ENCODE measurements at places on chromosomes 1 and 21. TPM values are rescaled to one million over a fixed set of nuclear protein-coding genes. Genes with fewer than 3 reads are reported as not detected.

The SAMSN1 gene
- total RNA-seq = 101 TPM

The C8B gene
- total RNA-seq = not detected

The WDR64 gene
- not detected for total RNA-seq

The F13B gene
- not detected for total RNA-seq

The REN gene
- total RNA-seq = not detected

The PRKACB gene
- total RNA-seq = 148 TPM

The RASSF5 gene
- 231 TPM for total RNA-seq

- no peak for DNase-seq
These were observed 215.5 kb downstream of the RWDD3 start for GRCh38 chr1:95449516-95449915.

DNA sequence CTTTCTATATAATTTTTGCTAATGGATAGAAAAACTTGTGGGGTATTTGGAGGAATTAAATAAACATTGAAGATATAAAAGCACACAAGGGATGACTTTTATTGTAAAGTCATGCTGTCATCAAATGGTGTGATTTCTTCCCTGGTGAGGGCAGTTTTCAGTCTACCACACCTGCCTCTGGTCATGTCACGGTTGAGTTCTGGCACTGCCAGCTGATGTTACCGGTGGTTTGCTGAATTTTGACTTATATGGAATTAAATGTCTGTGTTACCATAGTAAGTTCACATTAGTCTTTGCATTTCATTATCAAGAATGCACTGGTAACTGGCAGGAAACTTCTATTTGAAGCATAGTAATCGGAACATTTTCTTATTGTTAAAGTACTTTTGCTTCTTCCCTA, 13.4 kb downstream of the S1PR1 start:
- no peak for DNase-seq

DNA sequence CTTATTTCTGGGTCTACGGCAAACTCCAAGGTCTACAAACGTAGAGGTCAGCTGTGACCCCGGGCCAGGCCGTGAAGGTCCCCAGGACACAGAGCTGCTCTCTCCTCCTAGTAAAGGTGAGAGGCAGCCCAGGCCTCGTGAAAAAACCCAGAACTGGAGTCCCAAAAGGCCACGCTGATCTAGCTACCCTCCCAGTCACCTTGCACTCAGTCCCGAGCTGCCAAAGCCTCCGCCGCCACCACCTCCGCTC, 125 bp downstream of the ATP5PF start:
- no peak for DNase-seq

DNA sequence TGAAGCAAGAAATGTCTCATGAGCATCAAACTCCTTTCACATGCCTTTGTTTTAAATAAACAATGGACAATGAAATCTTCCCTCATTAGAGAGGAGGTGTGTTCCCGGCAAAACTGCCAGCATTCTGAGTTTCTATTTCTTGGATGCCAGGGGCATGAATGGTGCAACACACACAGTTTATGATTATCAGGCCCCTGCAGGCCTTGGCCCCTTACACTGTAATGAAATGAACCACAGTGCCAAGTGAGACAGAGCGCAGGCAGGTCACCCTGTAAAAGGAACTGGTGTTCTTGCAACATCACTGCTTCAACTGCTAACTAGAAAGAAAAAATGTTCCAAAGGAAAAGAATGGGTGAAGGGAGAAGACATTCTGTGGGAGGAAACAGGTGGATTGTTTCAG, 3.8 kb upstream of the PIGC start:
- DNase-seq = no peak

DNA sequence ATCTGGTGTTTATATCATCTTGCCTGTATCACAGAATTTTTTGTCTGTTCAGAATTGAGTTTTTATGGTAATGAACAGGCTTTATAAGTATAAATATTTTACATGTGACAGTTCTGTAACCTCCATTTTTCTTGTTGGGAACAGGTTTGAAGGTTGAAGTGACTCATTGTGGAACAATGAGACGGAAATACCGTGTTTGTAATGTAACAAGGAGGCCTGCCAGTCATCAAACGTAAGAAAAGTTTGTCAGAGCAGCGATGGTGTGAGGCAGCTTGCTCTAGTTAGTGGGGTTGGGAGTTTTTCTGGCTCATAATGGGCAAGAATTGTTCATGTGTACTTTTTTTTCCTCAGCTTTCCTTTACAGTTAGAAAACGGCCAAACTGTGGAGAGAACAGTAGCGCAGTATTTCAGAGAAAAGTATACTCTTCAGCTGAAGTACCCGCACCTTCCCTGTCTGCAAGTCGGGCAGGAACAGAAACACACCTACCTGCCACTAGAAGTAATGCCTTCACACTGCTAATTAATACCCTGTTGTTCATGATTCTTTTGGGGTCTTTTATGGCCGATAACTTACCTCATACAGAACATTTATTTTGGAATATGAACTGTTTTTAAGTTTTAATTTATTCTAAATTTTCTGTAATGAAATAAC, 75.2 kb upstream of the TEKT2 start:
- DNase-seq = no peak

DNA sequence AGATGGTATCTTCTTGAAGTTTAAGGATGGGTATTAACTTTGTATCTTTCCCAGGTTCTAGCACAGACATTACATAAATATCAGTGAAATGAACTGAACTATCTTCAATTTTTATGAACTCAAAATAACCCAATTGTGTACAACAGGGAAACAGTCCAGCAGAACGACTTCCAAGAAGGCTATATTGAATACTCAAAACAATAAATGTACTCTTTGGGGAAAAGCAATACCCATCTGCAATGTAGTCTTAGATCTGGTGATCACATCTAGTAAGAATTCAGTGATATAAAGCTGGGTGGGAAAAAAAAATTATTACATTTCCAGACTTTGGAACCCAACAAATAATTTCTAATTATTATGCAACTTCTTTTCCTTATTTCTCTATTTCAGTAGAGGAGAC, 33.1 kb upstream of the GORAB start:
- no peak for DNase-seq

DNA sequence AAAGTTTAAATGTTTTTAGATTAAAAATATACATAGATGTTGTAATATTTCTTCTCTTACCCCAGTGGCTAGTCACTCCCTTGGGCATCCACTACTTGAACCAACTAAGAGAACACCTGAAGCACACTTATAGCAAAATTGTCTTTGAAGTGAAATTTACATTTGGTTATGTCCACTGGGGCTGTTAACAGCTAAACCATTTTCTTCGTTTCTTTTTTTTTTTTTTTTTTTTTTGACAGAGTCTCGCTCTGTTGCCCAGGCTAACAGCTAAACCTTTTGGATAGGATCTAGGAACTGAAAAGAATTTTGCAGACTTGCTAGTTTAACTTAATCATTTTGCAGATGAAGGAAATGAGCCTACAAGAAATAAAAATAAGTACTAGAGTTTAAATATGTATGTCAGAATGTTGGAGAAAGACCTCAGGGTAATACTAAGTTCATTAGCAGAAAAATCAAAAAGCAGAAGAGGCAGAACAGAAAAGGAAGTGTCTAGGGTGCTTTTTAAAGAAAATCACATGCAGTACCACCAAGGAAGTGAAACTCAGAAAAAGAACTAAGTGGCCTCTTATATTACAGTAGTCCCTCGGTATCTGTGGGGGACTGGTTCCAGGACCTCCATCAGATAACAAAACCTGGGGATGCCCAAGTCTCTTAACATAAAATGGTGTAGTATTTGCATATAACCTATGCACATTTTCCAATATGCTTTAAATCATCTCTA, 11.8 kb downstream of the DRAM2 start:
- no peak for DNase-seq

GRCh38 chr1:64699327-64699726, 45.5 kb upstream of the RAVER2 start:
- DNase-seq = no peak

GRCh38 chr1:64822621-64823020, 77.7 kb downstream of the RAVER2 start:
- DNase-seq = no peak

- DNase-seq = no peak
These were observed 7.5 kb upstream of the ZNF436 start for GRCh38 chr1:23376890-23377811.

DNA sequence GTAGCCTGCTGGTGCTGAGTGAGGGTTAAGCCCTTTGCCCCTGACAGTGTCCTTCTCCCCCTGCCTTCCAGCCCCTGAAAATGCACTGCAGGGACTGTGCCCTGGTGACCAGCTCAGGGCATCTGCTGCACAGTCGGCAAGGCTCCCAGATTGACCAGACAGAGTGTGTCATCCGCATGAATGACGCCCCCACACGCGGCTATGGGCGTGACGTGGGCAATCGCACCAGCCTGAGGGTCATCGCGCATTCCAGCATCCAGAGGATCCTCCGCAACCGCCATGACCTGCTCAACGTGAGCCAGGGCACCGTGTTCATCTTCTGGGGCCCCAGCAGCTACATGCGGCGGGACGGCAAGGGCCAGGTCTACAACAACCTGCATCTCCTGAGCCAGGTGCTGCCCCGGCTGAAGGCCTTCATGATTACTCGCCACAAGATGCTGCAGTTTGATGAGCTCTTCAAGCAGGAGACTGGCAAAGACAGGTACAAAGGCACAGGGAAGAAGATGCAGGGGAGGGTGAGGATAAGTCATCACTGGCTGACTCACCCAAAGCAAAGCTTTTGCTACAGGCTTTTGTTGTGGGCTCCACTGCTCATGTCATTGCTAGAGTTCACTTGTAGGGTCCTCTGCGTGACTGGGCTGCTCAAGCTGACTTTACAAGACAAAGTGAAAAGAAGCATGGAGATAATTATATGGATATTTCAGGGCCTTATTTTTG, 174.9 kb downstream of the PIGK start:
- no peak for DNase-seq

GRCh38 chr21:43733529-43734071, 14.7 kb downstream of the PDXK start:
- DNase-seq = no peak

DNA sequence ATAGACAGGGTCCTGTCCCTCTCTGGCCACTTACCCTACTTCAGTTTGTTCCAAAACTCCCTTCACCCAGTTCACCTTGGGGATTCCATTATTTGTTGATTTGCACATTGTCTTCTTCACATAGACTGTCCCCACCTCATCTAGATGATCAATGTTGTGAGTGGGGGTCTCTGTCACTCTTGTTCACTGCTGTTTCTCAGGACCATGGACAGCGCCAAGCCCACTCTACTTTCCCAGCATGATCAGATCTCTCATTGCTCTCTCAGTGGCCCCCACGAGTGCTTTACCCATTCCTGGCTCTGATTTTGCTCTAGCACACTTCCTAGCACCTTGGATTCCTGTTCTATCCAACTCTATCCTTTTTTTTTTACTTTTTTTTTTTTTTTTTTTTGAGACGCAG, 45.4 kb upstream of the IGSF21 start:
- DNase-seq = no peak

- no peak for DNase-seq
These were observed 51.6 kb downstream of the GDAP2 start for GRCh38 chr1:117877823-117878222.

GRCh38 chr1:19479351-19480120, 5.8 kb downstream of the CAPZB start:
- DNase-seq = no peak
